ENCODE measurements at places on chromosomes 6 and 20. TPM values are rescaled to one million over a fixed set of nuclear protein-coding genes. Genes with fewer than 3 reads are reported as not detected.

SNPH gene
- total RNA-seq, result 5.6 TPM

MTO1 gene
- 19.1 TPM for total RNA-seq

BCAS1 gene
- total RNA-seq, result not detected

CTSZ gene
- 246 TPM for total RNA-seq

TOMM6 gene
- 96.0 TPM for total RNA-seq

SEMG1 gene
- not detected for total RNA-seq

PHACTR2 gene
- total RNA-seq, result 7.5 TPM

SPATS1 gene
- total RNA-seq, result not detected

RIN2 gene
- total RNA-seq, result 10.9 TPM

PTK6 gene
- total RNA-seq, result 0.24 TPM

LTB gene
- total RNA-seq, result not detected

PTCRA gene
- total RNA-seq, result not detected

SLC52A3 gene
- not detected for total RNA-seq

UST gene
- total RNA-seq, result 2.8 TPM

SLC17A3 gene
- total RNA-seq, result not detected

TFAP2C gene
- total RNA-seq, result 72.8 TPM

TRIM31 gene
- total RNA-seq, result not detected

HLA-DQA1 gene
- 1.9 TPM for total RNA-seq

TNFRSF21 gene
- 37.5 TPM for total RNA-seq

C20orf141 gene
- total RNA-seq, result not detected

RRP36 gene
- total RNA-seq, result 101 TPM

LINC00237 gene
- not detected for total RNA-seq

PTCHD4 gene
- total RNA-seq, result 1.8 TPM

SERPINB6 gene
- 86.4 TPM for total RNA-seq

FKBP1A gene
- 107 TPM for total RNA-seq

CST9 gene
- total RNA-seq, result not detected

SCRT2 gene
- total RNA-seq, result not detected

ZNFX1 gene
- 19.8 TPM for total RNA-seq

STX11 gene
- total RNA-seq, result 0.08 TPM

VSTM2L gene
- total RNA-seq, result 0.19 TPM

MMS22L gene
- 19.5 TPM for total RNA-seq

APCDD1L gene
- not detected for total RNA-seq

SNX5 gene
- total RNA-seq, result 221 TPM

C20orf202 gene
- total RNA-seq, result not detected

TUBE1 gene
- total RNA-seq, result 59.2 TPM

VGLL2 gene
- total RNA-seq, result 0.58 TPM

FAM209B gene
- 1.1 TPM for total RNA-seq

DTNBP1 gene
- total RNA-seq, result 6.5 TPM

SMLR1 gene
- not detected for total RNA-seq

SASH1 gene
- 21.7 TPM for total RNA-seq

TINAG gene
- total RNA-seq, result not detected

SPATA25 gene
- total RNA-seq, result 2.6 TPM

UNC5CL gene
- 0.53 TPM for total RNA-seq

BPIFA1 gene
- total RNA-seq, result not detected

PEX6 gene
- 19.2 TPM for total RNA-seq

KIF16B gene
- 14.2 TPM for total RNA-seq

ELOVL2 gene
- 0.24 TPM for total RNA-seq

ATP6V1G2 gene
- total RNA-seq, result 0.26 TPM

BRPF3 gene
- 11.3 TPM for total RNA-seq

DDR1 gene
- 78.5 TPM for total RNA-seq

ACOT13 gene
- total RNA-seq, result 6.7 TPM

PHACTR1 gene
- 0.23 TPM for total RNA-seq

SLC32A1 gene
- total RNA-seq, result not detected

IL17A gene
- not detected for total RNA-seq
